ENCODE measurements at places on chromosomes 11 and 22.
A peak's percentile ranks its signal among the peaks of the same experiment; 100 is the strongest.

DNA sequence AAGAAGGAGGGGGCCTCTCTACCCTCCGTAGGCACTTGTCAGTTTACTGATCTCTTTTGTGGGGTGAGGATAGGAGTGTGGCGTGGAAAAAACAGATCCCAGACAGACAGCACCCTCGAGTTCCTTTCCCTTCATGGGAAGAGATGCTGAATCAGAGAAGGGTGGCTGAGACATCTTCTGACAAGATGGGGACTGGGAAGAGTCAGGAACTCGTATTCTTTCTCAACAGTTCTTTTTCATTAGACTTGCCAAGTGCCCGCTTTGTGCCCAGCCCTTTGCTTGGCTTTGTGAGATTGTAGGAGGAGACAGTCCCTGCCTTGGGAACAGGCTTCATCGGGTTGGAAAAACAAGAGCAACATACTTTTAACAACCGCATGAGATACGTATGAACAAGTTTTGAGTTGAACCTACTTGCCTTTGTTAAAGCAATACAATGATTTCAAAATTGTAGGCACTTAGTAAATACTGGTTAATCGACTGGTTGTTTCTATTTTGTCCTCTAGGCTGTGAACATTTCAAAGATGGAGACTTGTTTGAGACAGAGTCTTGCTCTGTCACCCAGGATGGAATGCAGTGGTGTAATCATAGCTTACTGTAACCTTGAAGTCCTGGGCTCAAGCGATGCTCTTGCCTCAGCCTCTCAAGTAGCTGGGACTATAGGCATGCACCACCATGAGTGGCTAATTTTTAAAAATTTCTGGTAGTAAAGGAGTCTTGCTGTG lies 1.1 kb downstream of the RRM1 start:
- DNase-seq = peak; percentile 44

DNA sequence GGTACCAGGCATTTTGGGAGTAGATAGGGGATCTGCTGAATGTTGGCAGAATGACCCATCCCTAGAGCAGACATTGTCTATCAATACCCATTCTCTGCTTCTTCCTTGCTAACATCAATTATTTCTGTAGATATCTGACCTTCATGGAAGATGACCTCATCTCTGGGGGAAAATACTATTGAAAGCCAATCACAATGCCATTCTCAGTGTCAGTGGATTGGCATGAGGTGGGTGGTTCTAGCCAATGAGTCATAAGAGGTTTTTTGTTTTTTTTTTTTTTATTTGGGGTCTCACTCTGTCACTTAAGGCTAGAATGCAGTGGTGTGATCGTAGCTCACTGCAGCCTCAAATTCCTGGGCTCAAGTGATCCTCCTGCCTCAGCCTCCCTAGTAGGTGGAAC lies 42.5 kb downstream of the SNX19 start:
- no peak for DNase-seq

- no peak for DNase-seq
Observed at GRCh38 chr11:110850846-110851245, 138.6 kb upstream of the ARHGAP20 start.

GRCh38 chr22:21582801-21583740 lies 15.6 kb downstream of the UBE2L3 start:
- DNase-seq = no peak

GRCh38 chr11:62974848-62975522 lies 9.8 kb downstream of the SLC22A6 start:
- DNase-seq = no peak

DNA sequence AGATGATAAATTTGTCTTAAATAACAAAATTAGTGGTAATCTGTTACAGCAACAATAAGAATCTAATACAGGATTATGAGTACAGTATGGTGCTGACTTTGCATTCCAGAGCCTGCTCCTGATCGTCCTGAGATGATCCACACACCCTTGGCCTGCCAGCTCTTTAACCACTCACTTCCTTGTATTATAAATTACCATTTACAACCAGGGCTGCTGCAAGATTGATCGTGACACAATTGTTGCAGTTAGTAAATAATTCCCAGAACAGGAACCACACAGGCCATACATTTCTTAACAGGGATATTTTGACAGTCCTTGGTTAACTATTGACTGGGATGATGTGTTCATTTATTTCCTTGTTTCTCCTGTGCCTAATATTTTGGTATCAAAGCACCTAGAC lies 3.8 kb upstream of the CBLIF start:
- DNase-seq = no peak

- no peak for DNase-seq
Observed at GRCh38 chr22:45887202-45888131, 89.5 kb downstream of the WNT7B start.

DNA sequence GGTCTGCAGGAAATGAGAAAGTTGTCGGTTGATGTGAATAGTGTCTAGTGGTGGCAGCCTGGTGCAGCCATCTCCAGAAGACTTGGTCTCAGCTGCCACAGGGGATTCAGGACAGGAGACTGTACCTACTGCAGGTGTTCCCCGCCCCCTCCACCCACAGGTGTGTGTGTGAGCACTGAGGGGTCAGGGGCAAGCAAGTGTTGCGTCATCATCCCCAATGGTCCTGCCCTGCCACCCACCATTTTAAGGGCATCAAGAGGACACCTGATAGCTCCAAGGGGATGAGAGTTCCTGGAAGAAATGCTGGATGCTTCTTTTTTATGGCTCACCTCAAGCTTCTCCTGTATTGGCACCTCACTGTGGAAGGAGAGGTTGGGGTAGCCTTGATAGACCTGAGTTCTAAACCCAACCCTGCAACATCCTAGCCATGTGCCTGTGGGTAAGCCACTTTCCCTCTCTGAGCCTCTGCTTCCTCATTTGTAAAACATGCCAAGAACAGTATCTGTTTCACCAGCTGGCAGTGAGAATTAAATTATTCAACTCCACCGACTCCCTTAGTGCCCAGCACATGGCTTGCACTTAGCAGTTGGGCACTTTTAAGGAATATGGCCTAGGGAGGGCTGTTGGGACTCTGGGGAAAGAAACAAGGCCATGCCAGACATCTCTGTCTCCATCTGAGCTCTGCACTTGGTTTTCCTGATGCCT lies 6.1 kb downstream of the C11orf91 start:
- DNase-seq = no peak

DNA sequence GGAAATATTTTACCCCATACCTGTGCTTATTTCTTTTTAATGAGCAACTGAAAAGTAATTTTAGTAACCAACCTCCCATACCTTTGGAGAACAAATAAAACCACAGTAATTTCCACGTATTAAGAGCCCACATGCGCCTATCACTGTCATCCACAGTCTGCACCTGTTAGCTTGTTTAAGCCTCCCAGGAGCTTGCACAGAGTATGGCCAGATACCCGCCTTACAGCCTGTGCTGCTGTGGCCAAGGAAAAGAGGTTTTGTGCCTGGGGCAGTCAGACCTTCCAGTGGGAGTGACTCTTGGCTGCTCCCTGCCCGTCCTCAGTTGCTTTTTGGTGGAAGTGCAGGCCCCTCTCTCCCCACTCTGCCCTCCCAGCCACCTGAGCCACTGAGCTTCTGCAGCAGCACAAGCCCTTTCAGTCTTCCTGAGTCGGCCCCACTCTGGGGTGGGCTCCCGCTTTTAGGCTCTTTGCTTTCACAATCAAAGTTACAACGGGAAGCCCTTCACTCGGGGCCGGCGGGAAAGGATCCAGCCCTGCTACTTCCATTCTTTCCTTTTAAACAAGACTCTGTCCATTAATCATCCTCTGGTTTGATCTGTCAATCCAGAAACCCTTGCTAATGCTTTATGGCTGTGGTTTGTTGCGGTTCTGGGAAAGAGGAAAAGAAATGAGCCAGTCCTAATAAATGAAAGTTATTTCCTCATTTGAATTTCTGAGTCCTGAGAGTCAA lies 308.8 kb downstream of the TBC1D22A start:
- no peak for DNase-seq

GRCh38 chr11:34207487-34208180 lies 102.2 kb downstream of the NAT10 start:
- DNase-seq = no peak

GRCh38 chr11:31814176-31814868 lies 3.2 kb upstream of the PAX6 start:
- DNase-seq = no peak

DNA sequence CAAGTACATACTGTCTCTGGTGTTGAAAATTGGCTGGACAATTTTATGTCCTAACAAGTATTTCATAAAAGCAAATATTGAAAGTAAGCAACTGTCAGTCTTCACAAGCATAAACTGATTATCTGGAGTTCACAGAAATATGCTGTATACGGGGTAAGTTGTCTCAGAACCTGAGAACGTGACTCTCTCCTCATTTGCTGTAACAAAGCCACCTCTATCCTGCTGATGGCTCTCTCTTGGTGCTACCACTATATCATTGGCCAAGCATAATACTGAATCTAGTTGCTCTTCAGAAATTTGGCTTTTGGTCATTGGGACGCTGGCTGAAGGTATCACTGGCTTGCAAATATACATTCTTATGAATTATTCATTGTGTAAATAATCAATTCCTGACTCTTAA lies 1078.0 kb downstream of the LRRC4C start:
- DNase-seq = no peak

DNA sequence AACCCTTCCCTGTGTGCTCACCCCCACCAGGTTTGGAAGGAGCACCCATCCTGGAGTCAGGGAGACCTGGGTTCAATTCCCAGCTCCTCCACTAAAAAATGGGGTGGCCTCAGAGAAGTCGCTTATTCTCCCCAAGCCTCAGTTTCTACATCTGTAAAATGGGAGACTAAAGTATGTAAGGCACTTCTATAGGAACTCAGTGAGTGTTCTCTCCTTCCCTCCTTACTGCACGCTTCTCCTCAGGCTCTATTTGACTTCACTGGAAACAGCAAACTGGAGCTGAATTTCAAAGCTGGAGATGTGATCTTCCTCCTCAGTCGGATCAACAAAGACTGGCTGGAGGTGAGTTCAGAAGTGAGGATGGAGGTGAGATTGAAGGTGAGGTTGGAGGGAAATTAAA lies 11.3 kb downstream of the NCF4 start:
- no peak for DNase-seq

GRCh38 chr11:128532016-128532571 lies 55.3 kb downstream of the ETS1 start:
- no peak for DNase-seq

GRCh38 chr11:27187075-27187847 lies 146.6 kb downstream of the BBOX1 start:
- no peak for DNase-seq

- no peak for DNase-seq
Observed at GRCh38 chr22:49789289-49790141, 38.2 kb downstream of the BRD1 start.

DNA sequence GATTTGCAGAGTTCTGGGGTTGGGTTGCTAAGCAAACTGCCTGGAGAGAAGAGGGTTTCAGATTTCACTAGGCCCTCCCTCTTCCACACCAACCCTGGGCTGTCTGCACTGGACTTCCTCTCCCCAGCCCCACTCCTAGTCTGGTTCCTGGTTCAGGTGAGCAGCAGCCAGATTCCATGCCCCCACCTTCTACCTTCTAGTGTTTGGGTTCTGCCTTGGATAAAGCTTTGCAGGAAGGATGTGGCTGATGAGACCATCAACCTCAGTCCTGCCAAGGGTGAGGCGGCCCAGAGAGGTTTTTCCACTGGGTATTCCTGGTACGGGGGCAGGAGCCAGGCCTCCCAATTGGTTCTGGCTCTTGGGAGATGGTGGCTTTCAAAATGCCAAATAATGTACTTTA lies 68.3 kb downstream of the BCR start:
- no peak for DNase-seq

DNA sequence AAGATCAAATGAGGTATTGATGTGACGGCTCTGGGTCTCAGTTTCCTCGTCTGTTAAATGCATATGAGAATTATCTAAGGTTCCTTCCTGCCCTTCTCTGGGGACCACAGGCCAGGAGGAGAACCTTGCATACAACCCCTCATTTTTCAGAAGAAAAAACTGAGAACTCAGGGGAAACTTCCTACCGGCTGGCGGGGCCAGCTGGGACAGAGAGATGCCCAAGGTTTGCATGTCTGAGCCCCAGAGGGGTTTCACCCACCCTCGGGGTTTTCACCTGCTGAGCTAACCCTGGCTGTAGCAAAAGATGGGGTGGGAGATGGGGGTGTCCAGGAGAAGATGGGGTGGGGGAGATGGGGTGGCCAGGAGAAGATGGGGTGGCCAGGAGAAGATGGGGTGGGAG lies 4.3 kb downstream of the TNFRSF13C start:
- DNase-seq = no peak

DNA sequence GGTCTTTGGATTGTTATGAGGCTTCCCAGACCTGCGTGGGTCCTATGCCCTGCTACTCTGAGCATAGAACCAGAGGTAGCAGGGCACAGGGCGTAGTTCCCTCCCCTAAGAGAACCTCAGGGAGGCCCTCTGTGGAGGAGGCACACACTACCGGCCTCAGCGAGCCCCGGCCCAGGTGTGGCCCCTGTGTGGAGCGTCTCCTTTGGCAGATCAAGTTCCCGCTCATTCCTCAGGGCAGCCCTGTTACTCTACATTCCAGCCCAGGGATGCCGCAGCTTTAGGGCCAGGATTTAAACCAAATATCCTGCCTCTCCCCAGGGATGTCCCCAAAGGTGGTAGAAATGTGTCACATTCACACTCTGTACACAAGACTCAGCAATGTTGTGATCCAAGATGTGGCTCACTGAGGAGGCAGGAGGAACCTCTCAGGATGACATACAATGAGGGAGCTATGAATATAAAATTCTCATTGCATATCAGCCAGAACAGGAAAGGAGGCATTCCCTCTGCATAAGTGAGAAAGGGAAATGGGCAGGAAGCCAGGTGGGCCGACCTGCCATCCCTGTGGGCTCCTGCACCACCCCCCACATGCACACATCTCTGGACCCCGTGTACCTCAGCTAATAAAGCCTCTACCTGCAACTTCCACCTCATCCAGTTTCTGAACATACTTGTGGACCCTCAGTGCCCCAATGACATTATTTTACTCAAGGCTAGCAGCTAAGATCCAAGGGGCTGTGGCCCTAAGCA lies 131.9 kb upstream of the TEAD1 start:
- no peak for DNase-seq

GRCh38 chr11:133911171-133911570 lies 45.6 kb downstream of the IGSF9B start:
- DNase-seq = no peak

DNA sequence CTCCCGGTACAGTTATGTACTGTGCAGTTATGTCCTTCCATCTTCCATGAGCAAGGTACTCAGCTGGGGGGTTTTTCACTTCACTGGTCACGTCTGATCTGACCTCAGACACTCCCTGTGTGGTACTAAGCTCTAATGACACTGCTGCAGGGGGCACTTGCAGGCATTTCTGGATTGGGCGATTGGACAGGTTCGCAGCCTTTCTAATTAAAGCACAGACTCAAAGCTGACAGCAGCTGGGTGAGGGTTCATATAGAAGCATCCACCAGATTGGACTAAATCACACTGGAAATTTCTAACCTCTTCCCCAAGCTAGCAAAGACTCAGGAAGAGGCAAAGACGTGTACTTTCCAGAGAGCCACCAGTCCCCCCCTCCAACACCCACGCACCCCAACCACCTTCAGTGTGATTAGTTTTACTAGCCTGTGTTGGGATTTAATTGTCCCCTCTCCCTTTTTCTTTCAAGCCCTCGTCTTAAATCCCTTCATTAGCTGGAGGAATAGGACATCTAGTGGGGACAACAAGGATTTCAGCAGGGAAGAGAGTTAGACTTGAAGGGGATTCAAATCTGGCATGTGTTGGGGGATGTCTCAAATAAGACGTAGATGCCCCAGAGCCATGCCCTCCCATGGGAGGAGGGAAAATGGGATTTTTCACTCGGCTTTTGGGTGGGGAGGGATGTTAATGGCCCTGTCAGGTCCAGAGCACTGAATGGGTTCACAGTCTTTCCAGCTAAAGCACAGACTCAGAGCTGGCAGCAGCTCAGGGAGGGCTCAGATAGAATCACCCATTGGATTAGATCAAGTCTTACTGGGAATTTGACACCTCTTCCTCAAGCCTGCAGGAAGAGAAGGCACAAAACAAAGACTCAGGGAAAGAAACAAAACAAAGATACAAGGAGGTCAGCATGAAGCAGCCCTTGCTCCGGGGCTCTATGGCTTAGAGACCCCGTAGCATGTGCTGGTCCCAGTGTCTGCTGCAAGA lies 10.9 kb downstream of the INS start:
- DNase-seq = no peak
